ENCODE measurements at places on chromosomes 2 and 18.

DNA sequence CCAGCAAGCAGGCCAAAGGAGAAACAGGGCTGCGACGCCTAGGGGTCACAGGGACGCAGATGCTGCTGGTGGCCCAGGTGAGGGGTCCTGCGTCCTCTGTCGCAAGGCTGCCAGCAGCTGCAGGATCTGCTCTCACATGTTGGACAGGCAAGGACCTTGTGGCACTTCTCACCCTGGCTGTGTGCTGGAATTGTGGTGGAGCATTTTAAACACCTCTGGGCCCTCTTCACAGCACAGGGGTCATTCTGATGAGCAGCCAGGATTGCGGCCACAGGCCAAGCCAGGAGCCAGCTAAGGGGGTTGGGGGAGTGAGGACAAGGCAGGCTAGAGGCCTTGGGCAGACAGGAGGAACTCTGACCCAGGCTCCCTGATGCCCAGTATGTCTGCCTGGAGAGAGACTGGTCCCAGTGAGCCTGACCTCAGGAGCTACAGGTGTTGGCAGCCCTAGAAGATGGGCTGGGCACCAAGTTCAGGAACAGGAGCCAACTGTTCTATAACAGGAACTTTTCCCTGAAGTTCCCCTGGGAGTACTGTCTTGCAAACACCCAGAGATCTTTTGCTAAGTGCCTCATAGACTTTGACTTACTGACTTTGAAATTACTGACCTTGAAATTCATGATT is 40.2 kb downstream of the EFR3B start:
- DNase-seq, result no peak

GRCh38 chr2:174778085-174778981 is 14.1 kb upstream of the CHRNA1 start:
- no peak for DNase-seq

DNA sequence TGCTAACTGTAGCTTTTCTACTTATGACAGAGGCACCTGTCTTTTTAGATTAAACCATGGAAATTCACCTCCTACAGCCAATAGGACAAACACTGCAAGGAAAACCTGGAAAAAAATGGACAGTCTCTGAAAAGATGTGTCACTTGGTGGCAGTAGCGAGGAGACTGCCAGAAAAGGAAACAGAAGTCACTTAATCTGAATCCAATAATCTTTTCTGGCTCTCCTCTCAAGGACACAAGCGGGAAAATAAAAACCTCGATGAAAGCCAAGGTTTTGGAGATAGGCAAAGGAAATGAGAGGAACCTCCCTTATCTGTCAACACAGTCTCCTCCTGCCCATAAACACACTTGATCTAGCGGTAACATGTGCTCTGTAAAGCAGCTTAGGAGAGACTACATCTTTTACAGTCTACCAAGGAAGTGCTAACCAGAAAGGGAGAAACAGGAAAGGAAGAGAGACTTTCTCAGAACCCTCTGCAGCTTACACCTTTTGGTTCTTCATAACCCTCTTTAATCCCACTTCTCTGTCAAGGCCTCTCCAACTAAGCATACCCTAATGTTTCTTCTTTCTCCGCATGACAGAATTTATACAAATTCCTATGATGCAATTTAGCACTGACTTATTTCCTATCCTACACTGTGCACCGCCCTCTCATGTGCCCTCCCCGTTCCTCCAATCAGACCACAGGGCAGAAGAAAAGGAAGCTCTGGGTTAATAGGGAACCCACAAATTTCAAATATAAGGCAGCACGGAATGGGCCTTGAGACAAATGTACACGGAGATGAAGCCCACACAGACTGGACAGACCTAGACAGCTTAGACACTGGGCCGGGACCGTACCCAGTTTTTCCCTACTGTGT is 52.8 kb downstream of the CLASP1 start:
- DNase-seq, result no peak

DNA sequence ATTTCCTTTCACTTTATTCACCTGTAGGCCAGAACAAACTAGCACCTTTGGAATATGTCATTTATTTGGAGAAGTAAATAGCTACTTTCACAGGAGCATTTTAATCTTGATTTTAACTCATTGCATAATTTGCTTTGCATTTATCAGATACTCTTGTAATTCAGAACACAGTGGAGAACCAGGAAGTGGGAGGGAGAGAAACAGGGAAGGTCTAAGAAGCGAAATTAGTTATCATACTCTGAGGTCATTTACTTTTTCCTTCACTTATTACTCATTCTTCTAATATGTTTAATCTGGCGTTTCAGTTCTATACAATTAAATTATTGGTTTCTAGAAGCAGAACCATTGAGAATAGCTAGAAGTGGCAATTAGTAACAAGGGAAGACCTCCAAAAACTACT is 20.7 kb downstream of the RBM44 start:
- no peak for DNase-seq

DNA sequence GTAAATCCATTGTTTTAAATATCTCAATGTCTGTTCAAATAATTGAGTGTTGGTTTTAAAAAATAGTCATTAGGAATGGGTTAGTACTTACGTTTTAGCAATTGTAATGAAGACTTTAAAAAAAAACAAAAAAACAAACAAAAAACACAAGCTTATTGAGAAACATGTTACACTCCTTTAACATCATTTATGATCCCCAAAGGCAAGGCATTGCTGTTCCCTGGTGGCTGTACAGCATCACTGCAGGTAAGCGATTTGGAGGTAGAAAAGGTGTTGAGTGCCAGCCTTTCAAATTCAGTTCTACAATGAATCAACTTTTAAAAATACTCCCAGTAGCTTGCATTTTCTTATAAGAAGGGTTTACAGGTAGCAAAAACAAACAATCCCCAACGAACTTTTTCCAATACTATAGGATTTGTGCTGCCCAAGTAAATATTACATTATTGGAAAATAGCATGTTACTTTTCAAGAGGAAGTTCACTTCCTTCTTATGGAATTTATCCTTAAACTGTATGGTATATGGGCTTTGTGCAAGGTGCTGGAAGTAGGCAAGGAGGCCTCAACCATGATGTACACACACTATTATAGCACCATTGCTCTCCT is 27.5 kb downstream of the CNRIP1 start:
- peak; percentile 34 for DNase-seq

DNA sequence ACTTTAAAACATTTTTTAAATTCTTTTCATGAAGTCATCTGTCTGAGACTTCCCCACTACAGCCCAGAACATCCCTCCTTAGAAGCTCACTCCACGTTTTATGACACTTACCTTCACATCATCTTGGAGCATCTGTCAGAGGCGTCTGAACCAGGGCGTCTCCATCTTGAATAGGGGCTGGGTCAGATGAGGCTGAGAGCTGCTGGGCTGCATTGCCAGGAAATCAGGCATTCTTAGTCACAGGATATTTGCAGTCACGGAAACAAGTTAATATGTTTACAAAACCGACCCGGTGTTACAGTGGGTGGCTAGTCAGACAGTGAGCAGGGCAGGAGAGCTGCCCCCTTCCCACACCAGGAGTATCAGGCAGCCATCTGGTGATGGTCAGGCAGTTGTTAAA is 456.5 kb downstream of the FBXO15 start:
- no peak for DNase-seq

DNA sequence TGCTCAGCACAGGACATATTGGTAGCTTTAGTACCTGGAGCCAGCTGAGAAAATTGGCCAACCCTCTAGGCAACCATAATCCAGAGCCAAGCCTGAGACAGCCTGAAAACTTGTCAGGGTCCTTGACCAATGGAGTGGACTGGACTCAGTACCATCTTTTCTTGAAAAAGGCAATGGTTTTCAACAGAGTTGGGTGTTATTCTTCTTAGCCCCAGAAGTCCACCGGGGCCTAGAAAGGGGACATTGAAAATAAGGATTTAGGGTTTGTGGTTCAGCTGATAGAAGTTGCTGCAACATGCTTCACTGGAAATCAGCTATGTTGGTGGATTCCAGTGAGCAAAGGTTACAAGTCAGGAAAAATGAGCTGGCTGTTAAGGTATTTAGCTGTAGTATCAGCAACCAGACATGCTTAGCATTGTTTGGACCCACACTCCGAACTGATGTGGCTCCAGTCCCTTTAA is 22.1 kb upstream of the CNOT11 start:
- DNase-seq, result no peak

DNA sequence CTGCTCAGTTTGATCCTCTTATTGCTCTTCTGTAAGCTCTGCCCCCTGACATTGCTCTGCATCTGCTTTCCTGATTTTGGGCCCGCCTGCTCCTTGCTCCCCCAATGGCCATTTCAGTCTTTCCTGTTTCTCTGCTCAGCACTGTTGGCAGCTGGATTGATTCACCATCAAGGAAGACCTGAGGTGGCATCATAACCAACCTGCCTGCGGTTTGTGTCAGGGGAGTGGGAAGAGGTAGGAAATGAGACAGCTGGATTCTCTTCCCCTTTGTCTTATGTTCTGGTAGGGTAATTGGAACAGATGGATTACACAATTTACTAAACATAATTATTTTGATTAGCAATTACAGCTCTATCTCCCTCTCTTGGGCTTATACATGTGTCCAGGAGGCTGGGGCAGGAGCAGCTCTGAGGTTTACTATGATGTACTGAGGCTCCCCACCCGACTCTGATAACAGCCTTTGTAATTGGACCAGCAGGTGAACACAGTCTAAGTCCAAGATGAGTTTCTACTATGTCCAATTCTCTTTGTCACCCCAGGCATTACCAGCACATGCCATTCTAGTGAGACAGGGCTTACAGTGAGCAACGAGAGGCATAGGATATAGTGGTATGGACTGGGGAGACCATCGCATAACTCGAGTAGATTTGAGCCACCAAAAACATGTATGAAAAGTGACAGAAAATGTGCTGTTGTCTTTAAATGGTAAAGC is 151.8 kb upstream of the MMADHC start:
- DNase-seq, result no peak

DNA sequence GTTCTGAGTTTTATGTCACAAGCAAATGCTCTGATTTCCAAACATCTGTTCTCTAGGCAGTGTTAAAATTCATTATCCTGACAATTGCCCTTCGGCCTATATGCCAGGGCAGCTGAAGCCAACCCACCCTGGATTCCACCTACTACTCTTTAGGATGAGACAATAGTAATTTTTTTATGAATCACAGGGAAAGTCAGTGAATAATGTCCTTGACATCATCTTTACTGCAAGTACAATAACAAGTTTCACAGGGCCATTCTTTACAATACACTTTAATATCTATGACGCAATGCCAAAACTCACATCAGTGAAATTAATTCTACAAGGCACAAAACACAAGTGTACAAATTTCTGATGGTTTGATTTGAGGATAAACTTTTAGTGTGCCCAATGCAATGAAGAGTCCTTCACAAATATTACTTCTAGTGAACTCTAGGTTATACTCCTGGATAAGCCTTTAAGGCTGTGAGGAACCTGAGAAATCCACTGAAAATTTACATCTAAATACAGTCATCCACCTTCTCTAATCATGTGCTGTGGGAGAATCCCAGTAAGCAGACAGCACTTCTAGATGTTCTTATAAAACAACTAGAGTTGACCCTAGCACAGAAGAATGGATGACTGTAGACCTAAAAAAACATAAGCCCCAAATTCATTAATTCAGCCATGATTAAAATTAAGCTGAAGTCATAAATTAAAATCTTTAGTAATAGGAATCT is 77.3 kb upstream of the CTLA4 start:
- DNase-seq, result no peak

GRCh38 chr2:208319391-208319790 is 53.3 kb downstream of the PIKFYVE start:
- no peak for DNase-seq

DNA sequence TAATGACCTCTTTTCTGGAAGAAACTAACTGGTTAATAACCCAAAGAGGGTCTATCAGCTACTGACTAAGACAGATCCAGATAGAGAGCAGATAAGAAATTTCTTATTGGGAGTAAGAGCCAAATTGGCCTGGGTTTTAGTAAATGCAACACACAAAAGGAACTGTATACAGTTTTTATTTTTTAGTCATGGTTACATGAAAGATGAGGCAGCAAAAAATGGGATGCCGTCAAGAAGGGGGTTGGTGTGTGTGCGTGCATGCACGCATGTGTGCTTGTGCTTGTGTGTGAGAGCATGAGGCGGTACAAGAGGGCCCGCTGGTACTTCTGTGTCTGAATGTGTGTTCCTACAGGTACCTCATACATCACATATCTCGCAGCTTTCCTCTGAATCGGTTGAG is 466.2 kb upstream of the HNRNPA3 start:
- DNase-seq, result no peak

DNA sequence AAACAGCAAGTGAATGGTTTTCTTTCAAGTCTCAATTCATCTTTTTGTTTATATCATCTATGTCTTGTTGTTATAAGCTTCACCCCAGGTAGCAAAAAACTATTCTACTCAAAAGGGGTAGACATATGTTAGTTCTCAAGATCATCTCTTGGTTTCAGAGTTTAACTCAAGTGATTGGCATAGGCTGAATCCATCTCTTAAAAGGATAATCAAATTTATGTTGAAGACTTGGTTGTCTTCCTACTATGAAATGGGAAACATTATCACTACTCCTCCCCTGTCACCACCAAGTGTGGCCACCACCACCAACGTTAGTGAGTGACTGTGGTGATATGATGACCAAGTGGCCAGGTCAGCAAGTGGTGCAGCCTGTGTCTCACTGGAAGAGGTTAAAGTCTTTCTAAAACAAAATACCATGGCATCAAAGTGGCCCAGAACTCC is 1.5 kb downstream of the IL1B start:
- no peak for DNase-seq

DNA sequence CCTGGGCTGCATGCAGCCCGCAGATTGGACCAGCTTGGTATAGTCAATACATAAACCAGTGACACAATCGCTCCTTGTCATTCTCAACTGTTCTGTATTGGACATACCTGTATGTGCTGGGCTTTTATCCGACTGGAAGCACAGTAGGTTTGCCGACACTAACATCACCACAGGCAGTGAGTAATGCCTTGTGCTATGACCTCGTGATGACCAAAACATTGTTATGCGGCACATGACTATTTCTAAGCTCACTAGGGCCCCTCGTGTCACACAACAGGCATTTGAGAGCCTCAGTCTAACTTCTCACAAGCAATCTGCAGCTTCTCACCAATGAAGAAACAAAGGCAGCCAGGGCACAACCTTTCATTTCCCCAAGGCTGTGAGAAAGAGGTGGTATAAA is 320.8 kb downstream of the AFF3 start:
- DNase-seq, result no peak

DNA sequence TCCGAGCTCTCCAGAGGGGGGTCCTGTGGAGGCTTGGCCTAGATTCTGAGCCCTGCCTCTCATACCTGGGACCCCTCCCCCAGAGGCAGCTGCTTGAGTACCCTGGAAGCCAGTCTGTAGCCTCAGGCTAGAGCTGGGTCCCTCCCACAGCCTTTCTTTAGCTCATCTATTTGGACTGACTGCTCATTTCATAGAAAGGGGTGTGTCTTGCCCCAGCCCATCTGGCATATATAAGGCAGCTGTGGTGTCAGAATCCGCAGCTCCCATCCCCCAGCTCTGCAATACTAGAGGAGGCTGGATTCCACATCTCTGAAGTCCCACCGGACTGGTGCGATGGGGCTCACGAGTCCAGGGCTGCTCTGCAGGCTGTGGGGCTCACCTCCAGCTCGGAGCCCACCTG is 26.1 kb downstream of the MPHOSPH10 start:
- peak; percentile 76 for DNase-seq

All from NCI-H345 (cell line).